ENCODE measurements at places on chromosomes 3 and 15.

GRCh38 chr3:156610154-156610553, 55.2 kb upstream of the SSR3 start:
- no peak for DNase-seq

- no peak for DNase-seq
Measured at GRCh38 chr3:4885316-4885715, 93.9 kb upstream of the BHLHE40 start.

DNA sequence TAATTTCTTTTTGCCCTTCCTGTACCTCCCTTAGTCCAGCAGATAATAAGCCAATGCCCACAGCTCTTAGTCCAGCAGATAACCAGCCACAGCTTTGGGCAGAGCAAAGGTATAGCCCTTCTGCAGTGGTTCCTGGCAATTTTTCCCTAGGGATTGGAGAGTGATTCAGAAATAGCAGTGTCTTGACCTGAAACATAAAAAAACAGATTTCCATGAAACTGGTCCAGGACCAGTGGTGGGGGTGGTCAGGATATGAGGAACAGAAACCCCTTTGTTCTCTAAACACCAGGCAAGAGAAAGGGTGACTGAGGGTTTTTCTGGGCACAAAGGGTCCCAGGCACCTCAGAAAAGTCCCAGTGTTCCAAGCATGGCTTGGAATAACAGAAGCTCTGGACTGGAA, 103.4 kb downstream of the ARRDC4 start:
- no peak for DNase-seq

DNA sequence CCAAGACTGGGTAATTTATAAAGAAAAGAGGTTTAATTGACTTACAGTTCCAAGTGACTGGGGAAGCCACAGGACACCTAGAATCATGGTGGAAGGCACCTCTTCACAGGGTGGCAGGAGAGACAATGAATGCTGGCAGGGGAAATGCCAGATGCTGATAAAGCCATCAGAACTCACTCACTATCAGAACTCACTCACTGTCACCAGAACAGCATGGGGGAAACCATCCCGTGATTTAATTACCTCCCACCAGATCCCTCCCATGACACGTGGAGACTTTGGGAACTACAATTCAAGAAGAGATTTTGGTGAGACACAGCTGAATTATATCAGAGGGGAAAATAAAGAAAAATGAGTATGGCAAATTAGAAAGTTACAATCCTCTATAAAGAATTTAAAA, 310.9 kb downstream of the BCHE start:
- DNase-seq = no peak

Measured in T1000 (cell line).